Neuronal stem cell (in vitro differentiated cells): ENCODE measurements at places on chromosomes 7 and 10.

DNA sequence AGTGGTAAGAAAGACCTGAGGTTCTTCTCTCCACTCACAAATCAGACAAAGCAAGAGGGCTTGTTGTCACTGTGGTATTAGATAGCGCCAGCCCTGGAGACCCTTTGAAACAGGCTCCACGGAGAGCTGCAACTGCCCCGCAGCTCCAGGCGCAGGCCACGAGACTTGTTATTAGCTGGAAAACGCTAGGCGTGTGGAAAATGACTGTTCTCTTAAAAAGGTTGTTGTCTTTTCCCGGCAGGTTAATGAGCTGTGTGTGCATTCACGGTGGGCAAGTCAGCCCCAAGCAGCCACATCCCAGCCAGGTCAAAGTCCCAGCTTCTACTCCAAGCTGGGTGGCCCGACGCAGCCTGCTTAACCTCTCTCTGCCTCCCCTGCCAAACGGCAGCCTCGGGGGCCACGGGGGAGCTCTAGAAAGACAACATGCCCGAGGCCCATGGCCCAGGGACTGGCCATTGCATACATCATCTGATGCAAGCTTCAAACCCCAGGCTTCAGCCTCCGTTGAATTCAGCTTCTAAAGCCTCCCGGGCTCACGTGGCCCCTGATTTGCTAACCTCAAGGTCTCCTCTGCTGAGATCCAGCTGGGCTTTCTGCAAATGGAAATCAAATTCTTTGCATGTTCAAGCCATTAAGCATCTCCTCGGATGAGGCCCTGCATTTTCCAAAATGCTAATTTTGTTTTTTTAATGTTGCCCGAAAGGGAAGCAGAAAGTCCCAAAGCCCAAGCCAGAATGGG is 61.3 kb upstream of the DNAAF5 start:
- no peaks in the 10 kb centered on the region for H3K27me3 ChIP-seq
- peaks cover 5% of the 10 kb centered on the region for H3K4me1 ChIP-seq
- no peak for DNase-seq
- H3K4me3 ChIP-seq: no peak overlapping the region
- no peak overlapping the region for H3K27ac ChIP-seq
- H3K36me3 ChIP-seq: no peaks in the 10 kb centered on the region

DNA sequence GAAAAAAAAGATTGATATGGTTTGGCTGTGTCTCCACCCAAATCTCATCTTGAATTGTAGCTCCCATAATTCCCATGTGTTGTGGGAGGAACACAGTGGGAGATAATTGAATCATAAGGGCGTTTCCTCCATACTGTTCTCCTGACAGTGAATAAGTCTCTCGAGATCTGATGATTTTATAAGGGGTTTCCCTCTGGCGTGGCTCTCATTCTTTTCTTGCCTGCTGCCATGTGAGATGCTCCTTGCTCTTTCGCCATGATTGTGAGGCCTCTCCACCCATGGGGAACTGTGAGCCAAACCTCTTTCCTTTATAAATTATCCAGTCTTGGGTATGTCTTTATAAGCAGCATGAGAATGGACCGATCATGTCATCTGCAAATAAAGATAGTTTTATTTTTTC is 29.4 kb upstream of the MAP3K8 start:
- H3K36me3 ChIP-seq: no peaks in the 10 kb centered on the region
- peaks cover 3% of the 10 kb centered on the region for H3K27me3 ChIP-seq
- DNase-seq: no peak
- H3K27ac ChIP-seq: no peak overlapping the region

GRCh38 chr10:11017000-11017569 is 587 bp upstream of the CELF2 start:
- H3K36me3 ChIP-seq: no peaks in the 10 kb centered on the region
- DNase-seq: no peak
- H3K4me3 ChIP-seq: peak overlapping the region; percentile 85
- H3K4me1 ChIP-seq: peaks cover 7% of the 10 kb centered on the region
- no peak overlapping the region for H3K27ac ChIP-seq

- no peak for DNase-seq
- no peaks in the 10 kb centered on the region for H3K27me3 ChIP-seq
- H3K27ac ChIP-seq: no peak overlapping the region
- H3K4me3 ChIP-seq: no peak overlapping the region
- no peaks in the 10 kb centered on the region for H3K36me3 ChIP-seq
These were observed 54.0 kb downstream of the ASNS start for GRCh38 chr7:97818066-97818663.

- no peak for DNase-seq
- H3K4me3 ChIP-seq: no peak overlapping the region
- no peaks in the 10 kb centered on the region for H3K36me3 ChIP-seq
- H3K27ac ChIP-seq: no peak overlapping the region
- no peaks in the 10 kb centered on the region for H3K27me3 ChIP-seq
These were observed 233.1 kb upstream of the TCF7L2 start for GRCh38 chr10:112716924-112717413.

DNA sequence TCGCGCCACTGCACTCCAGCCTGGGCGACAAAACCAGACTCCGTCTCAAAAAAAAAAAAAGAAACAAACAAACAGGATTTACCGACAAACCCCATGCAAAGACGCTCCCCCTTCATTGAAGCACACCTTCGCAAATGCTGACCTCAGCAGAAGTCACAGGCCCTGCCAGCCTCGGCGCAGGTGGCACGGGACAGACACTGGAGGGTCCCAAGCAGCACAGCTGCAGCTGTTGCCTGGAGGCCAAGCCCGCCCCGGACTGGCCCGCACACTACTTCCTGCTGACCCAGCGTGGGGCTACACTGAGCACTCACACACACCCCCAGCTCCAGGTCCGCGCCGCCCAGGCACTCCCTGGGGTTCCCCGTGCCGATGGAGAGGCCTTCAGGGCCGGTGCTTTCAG is 31.2 kb downstream of the SNX8 start:
- DNase-seq: no peak
- H3K27ac ChIP-seq: no peak overlapping the region
- H3K36me3 ChIP-seq: no peaks in the 10 kb centered on the region

- DNase-seq: no peak
- H3K36me3 ChIP-seq: no peaks in the 10 kb centered on the region
- H3K4me1 ChIP-seq: peaks cover 4% of the 10 kb centered on the region
- H3K27ac ChIP-seq: no peak overlapping the region
- H3K27me3 ChIP-seq: no peaks in the 10 kb centered on the region
These were observed 239.8 kb downstream of the TCERG1L start for GRCh38 chr10:131071721-131072120.

DNA sequence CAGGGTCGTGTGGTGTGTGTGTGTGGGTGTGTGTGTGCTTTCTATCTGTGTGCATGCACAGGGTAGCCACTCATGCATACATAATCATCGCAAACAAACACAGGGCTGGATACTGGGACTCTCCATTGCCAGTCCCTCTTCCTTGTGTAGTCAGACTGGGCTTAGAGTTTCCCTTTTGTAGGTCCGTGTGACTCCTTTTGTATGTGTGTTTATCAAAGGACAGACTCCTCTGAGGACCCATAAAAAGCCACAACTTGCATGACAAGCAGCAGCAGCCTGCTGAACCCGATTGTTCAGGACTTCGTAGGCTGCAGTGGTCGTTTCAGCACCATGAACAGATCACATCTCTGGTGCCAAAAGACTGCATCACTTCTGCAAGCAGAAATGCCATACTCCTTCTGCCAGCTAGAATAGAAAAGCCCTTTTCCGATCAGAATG is 895 bp downstream of the VSTM2A start:
- H3K36me3 ChIP-seq: no peaks in the 10 kb centered on the region
- peaks cover 32% of the 10 kb centered on the region for H3K27me3 ChIP-seq

- H3K27me3 ChIP-seq: no peaks in the 10 kb centered on the region
- H3K36me3 ChIP-seq: peaks cover 40% of the 10 kb centered on the region
- no peak overlapping the region for H3K4me3 ChIP-seq
- no peaks in the 10 kb centered on the region for H3K4me1 ChIP-seq
These were observed 21.8 kb downstream of the NET1 start for GRCh38 chr10:5434017-5434753.

GRCh38 chr10:45447416-45447815 is 73.4 kb downstream of the ALOX5 start:
- no peak overlapping the region for H3K4me3 ChIP-seq
- no peaks in the 10 kb centered on the region for H3K4me1 ChIP-seq
- no peaks in the 10 kb centered on the region for H3K36me3 ChIP-seq
- DNase-seq: no peak

- DNase-seq: no peak
- H3K27me3 ChIP-seq: no peaks in the 10 kb centered on the region
- H3K4me1 ChIP-seq: no peaks in the 10 kb centered on the region
- no peaks in the 10 kb centered on the region for H3K36me3 ChIP-seq
- no peak overlapping the region for H3K27ac ChIP-seq
These were observed 5.9 kb downstream of the MGMT start for GRCh38 chr10:129472696-129473555.

DNA sequence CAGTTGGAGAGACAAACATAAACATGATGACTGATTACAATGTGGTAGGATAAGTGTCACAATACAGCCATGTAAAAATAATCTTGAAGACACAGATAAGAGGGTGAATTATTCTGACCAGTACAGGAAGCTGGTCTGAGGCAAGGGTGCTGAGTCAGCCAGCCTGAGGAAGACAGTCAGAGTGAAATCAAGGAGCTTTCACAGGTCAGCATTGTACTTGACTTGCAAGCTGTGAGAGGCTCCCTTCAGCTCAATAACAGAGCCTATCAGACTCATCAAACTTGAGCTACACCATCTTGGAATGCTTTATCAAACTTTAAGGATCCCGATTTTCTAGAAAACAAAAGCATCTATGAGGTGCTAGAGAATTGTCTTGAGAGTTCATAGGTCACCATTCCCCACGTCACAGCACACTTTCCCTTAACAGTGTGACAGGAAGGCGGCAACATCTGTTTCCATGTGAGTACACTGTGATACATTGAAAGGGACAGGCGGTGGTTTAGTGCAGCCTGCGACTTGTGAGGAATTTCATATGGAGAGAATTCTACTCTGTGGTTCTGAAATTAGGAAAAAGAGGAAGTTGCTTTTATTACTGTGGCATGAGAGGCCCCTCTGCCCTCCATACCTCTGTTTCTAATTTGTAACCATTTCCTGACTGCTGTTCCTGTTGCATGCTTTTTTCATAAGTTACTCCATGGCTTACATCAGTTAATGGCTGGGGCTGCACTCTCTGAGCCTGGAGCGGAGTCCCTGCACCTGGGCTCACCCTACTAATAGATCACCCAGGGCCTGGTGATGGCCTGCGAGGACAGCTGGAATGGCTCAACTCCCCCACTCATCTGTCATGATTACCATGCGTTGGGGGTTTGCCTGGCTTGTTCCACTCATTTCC is 417.1 kb downstream of the SUGCT start:
- no peaks in the 10 kb centered on the region for H3K27me3 ChIP-seq
- H3K27ac ChIP-seq: no peak overlapping the region
- H3K4me3 ChIP-seq: no peak overlapping the region
- no peak for DNase-seq

- H3K27ac ChIP-seq: no peak overlapping the region
- H3K4me1 ChIP-seq: no peaks in the 10 kb centered on the region
These were observed 9.4 kb upstream of the PIP4K2A start for GRCh38 chr10:22723783-22724182.

- DNase-seq: peak; percentile 69
- peaks cover 38% of the 10 kb centered on the region for H3K27me3 ChIP-seq
- no peak within 1 kb of the TSS for H3K27ac ChIP-seq
- H3K4me3 ChIP-seq: peak within 1 kb of the TSS; percentile 94
These were observed at the start of gene PALD1 for GRCh38 chr10:70478191-70479164. TSS of gene PALD1 (plus strand) at chr10:70478767. CDS start at chr10:70525952, 47,185 bp downstream.

DNA sequence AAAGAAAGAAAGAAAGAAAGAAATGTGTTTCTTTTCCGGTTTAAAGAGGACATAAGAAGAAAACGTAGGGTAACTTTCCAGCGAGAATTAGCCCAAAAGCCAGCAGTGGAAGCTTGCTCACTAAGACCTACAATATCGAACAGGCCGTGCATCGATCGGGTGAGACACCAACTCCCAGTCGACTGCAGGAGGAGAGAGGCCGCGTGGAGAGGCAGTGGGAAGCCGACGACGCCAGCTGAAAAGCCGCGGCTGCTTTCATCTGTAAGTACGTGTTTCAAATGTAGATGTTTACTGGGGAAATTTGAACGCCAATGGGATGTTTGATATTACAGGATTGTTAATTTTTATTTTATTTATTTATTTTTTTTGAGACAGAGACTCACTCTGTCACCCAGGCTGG is 28.6 kb upstream of the GIMAP8 start:
- H3K27ac ChIP-seq: no peak overlapping the region
- H3K4me1 ChIP-seq: no peaks in the 10 kb centered on the region
- H3K27me3 ChIP-seq: peaks cover 6% of the 10 kb centered on the region

DNA sequence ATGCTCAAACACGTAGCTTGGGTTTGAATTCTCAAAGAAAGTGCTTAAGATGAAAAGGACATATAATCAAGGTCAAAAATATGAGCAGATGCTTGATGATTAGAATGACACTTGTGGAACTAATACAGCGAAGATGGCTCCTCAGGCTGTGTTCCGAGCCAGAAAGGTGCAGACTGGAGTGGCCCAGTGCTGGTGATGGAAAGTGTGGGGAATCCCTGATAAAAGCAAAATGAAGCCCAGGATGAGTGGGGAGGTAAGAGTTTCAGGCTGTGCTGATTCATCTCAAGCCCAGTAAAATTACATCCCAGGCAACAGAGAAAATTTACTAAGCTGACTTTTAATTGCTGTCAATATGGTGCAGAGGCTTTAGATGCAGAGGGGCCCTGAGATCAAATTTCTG is 77.8 kb upstream of the IKZF1 start:
- H3K4me1 ChIP-seq: no peaks in the 10 kb centered on the region
- DNase-seq: no peak
- no peak overlapping the region for H3K27ac ChIP-seq
